Stimulated activated CD8-positive, alpha-beta memory T cell treated with anti-CD3 and anti-CD28 coated beads, Interleukin-12 subunit alpha, Interleukin-12 subunit beta, amount 100 ng/mL, for 4 hours (primary cell): ENCODE measurements at places on chromosomes 4 and X.

DNA sequence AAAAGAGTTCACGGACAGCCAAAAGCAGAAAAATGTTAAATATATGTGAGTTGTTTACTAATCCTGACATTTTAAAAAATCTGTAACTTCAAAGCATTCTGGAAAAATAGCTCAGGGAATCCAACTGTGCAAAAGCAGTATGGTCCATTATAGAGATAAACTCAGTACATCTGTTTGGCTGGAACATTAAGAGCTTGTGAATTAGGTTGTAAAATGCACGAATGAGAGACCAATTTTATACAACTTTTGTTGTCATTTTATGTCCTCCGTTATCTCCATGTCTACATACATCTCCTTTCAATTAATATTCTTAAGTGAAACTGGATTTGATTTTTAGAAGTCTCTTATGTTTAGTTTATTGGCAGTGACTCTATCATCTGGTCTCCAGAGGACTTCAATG, 367.0 kb upstream of the ATOH1 start:
- no peak for DNase-seq

GRCh38 chrX:27840881-27841280, 33.1 kb downstream of the MAGEB10 start:
- no peak for DNase-seq

DNA sequence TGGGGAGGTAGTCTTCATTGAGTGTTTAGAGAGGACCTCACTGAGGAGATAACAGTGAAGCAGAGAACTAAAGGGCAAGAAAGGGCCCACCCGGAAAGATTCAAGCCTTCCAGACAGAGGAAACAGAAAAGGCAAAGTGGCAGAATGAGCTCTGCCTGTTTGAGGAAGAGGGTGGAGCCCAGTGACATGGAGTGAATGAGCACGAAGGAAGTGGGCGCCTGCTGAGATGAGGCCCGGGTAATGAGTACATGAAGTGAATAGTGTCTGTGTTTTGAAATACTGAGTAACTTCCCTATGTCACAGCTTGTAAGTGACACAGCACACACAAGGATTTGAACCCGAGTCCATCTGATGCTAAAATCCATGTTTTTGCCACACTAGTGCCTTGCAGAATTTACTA, 32.5 kb upstream of the TLR2 start:
- DNase-seq = peak; percentile 8

DNA sequence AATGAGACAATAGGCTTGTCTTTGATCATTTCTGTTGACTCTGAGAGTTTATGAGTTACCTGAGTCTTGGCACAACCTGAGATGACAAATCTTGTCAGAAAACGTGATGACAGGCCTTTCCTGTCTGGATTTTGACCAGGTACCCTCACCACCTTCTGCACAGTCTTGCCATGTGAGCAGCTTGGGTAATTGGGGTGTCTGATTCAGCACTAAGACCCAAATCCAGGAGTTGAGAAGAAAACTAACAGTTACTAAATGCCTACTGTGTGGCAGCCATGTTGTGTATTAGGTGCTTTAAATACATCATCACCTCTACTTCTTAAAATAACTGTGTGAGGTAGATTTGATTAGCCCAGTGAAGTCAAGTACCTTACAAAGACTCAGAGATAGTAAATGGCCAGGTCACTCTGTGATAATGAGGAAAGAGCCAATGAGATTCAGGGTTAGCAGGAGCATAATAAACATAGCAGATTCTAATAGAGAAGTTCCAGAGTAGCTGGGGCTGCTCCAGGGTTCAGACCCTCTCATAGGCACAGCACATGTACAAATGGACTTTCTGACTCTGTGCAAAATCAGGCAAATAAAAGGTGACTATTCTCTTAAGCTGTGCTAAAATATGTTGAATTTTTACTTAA, 2.8 kb downstream of the EREG start:
- no peak for DNase-seq

GRCh38 chr4:47525154-47525819, 40.2 kb downstream of the ATP10D start:
- no peak for DNase-seq

- DNase-seq = no peak
Observed at GRCh38 chrX:11380187-11380844, 87.1 kb downstream of the AMELX start.

DNA sequence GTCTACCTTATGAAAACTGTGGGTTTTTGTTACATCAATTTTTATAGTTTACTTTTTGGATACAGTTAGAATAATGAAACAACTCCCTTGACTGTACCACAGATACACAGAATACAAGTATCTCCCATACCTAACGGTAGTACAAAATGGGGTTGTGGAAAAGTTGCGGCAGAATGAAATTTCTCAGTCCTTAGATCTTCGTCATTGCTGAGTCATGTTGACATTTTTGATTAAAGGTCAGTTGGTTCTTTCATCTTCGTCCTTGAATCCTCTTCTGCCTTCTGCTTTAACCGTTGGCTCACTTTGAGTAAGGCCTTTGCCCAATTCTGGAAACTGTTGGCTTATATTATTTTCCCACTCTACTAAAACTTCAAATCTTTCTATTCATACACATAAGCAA, 75.6 kb downstream of the TRIML1 start:
- no peak for DNase-seq

DNA sequence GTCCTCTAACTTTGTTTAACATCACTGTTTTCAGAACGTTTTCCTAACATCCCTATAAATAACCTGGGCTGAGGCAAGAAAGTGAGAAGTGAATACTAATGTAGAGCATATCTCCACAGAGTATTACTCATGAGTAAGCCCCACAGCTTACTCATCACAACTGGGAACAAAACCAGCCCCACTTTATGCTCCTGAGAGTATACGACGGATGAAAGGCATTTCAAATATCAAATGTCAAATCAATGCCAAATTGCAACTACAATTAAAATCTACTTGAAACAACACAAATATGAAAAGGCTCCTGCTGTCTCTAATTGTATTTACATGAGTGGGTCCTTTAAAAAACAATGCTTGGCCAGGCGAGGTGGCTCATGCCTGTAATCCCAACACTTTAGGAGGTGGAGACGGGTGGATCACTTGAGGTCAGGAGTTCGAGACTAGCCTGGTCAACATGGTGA, 41.2 kb downstream of the SH3RF1 start:
- DNase-seq = no peak

DNA sequence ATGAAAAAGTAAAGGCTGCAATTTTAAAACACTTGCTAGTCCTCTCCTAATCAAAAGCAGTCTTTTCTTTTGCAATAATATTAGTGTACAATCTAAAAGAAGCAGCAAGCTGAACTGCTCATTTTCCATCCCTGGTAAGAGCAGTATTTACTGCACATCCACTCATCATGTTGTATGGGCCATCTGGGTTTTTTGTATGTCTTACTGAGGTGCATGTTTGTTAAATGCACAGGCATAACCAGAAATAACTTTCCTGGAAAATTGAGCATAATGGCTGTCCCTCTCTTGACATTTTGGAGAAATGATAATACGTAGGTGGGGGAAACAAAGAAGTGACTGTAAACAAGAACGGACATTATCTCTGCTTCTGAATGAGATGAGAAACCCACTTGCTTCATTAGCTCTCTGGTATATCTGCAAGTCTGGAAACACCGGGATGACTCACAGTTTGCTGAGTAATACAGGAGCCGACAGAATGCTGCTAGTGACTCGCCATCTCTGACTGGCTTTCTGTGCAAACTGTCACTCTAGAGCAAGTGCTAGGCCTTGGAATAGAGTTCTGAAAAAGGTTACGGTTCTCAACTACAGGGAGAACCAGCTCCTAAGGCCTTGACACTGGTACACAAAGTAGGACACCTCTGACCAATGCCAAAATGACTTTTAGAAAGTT, 85.7 kb upstream of the MTM1 start:
- peak; percentile 13 for DNase-seq

DNA sequence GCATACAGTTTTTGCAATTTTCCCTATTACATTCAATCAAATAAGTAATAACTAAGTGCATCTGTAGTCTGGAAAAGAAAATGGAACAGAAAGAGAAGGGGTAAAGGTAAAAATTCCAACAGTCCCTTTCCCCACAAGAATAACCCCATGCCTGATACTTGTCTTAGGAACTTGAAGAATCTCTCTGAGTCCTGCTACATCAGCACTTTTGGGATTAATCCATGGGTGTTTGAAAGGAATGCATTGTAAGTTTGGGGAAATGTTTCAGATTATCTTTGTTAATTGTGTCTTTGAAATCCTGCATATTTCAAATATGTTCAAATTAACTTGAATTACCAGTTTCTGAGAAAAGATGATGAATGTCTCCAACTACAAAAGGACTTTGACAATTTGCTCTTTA, 667.3 kb upstream of the PRKX start:
- DNase-seq = no peak

GRCh38 chr4:176791591-176792325, 964 bp downstream of the VEGFC start:
- DNase-seq = no peak

GRCh38 chrX:12973561-12974304, 1.2 kb upstream of the TMSB4X start:
- DNase-seq = no peak

- DNase-seq = no peak
Observed at GRCh38 chr4:185470501-185471195, 885 bp downstream of the CCDC110 start.

GRCh38 chr4:2787230-2788100, 5.4 kb upstream of the SH3BP2 start:
- DNase-seq = peak; percentile 63

DNA sequence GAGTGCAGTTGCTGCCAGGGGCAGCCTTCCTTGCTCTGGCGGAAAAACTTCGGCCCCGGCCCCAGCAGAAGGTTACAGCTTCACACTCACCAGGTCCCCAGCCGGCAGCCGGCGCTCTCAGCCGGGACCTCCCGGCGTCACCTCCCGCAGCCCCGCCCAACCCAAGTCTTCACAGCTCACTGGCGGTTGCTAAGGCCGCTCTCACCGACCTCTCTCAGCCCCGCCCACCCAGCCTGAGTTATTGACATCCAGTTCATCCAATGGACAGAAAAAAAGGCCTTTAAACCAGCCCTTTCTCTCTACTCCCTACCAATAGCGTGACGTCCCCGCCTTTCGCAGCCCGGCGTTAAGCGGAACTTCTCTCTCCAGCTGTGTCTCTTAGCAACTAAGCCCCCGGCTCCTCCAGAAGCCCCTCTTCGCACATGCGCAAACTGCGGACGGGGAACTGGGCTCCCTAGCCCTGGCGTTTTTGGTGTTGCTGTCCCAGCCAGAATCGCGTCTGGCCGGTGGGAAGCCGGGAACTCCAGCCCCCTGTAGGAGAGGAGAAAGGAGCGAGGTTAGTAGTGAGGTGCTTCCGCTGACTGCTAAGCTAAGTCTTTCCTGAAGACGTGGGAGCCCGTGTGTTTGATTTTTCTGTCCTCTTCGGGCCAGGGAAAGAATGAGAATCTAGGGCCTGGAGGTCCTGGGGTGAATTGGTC, at the start of gene BBS12:
TSS of gene BBS12 (plus strand) at position 376 of the 698 bp plus-strand sequence. CDS start 9,189 bp downstream, outside the sequence.
- DNase-seq = peak; percentile 95

DNA sequence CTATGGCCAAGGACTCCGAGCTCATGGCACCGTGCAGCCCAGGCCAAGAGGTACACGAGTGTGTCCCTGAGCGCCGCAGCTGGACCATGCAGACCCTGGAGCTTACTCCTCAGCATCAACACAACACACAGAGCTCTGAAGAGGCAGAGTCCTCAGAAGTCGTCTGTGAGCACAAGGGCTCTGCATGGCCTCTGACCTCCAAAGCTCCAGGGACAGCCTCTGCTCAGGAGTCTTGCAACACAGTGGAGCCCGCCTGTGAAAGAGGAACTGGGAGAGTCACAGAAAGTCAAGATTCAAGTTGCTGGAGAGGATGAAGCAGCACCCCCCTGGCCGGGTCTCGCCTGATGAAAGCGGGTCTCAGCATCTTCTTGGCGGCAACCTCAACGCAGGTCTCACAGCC, 2.9 kb downstream of the LRPAP1 start:
- no peak for DNase-seq

GRCh38 chr4:79551555-79551954, 143.5 kb upstream of the GK2 start:
- no peak for DNase-seq

- DNase-seq = no peak
Observed at GRCh38 chrX:11188664-11189063, 77.5 kb downstream of the HCCS start.

DNA sequence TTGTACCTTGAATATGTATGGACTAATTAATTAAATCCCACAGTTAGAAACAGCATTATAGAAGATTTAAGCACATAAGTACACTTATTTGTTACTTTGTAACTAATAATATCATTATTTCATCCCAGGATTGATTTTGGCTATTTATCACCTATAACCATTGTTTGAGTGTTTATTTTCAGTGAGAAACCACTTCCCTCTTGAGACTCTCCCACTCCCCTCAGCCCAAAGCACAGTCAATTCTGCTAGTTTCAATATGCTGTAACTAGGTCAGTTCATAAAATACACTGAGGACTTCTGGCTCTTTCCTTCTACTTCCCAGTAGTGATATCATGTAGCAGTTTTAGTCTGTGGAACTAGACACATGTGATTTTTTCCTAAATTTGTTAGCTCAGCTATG, 16.3 kb downstream of the OFD1 start:
- DNase-seq = no peak

- DNase-seq = no peak
Observed at GRCh38 chrX:115333446-115333845, 43.9 kb downstream of the LUZP4 start.

GRCh38 chrX:137025930-137026329, 7.9 kb downstream of the GPR101 start:
- DNase-seq = no peak

DNA sequence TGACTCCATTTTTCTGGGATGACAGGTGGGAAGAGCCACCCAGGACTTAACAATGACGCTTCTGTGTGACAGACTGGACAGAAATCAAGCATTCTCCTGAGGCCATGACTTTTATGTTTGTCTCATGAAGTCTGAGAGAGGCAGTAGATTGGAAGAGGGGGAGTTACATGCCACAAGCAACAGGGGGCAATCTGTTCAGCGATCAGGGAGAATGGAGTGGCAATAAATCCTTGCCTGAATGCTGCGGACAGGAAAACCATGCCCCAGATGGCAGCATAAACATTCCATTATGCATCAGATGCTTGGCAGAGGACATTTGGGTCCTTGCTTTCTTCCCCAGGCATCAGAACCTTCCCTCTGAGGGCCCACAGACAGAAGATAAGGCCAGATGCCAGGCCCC, 312.4 kb upstream of the DIPK2B start:
- no peak for DNase-seq

DNA sequence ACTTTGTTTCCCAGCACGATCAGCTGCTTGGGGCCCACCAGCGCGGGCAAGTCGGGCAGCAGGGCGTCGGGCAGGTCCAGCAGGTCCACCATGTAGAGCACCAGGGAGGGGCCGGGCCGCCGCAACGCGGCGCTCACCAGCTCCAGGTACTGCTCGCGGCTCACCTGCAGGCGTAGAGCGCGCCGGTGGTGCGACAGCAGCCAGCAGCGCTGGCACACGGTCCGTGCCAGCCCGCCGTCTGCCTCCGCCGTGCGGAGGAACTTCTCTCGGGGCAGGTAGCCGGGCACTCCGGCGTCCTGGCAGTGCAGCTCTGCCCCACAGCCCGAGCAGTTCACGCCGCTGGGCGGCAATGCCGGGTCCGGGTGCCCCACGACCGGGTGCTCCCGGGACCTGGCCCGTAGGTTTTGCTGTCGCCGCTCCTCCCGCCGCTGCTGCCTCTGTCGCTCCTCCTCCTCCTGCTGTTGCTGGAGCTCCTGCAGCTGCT, 527 bp downstream of the NOA1 start:
- DNase-seq = peak; percentile 29

GRCh38 chrX:23938690-23939089, 30.9 kb downstream of the CXorf58 start:
- no peak for DNase-seq

GRCh38 chr4:89110541-89110985, 770 bp upstream of the TIGD2 start:
- DNase-seq = no peak
